Dermis microvascular lymphatic vessel endothelial cell (primary cell): ENCODE measurements at places on chromosomes 7 and 10. TPM values are rescaled to one million over a fixed set of nuclear protein-coding genes. Genes with fewer than 3 reads are reported as not detected.

The CACNB2 gene
- total RNA-seq = under 0.01 TPM in 1 of 2 replicates, not detected in the other

The CNPY1 gene
- total RNA-seq = not detected in 2 replicates

The CCDC3 gene
- 0.13 and 1.5 TPM in 2 replicates for total RNA-seq

The ADARB2 gene
- 0.13 TPM in 1 of 2 replicates, not detected in the other for total RNA-seq

The GIMAP4 gene
- total RNA-seq = 169 and 262 TPM in 2 replicates

The VSTM4 gene
- 0.39 and 3.0 TPM in 2 replicates for total RNA-seq

The ASAH2B gene
- total RNA-seq = 1.0 and 2.8 TPM in 2 replicates

The AKR1C1 gene
- total RNA-seq = 30.8 and 81.5 TPM in 2 replicates

The LRRC61 gene
- 3.7 and 4.8 TPM in 2 replicates for total RNA-seq

The DBF4 gene
- total RNA-seq = 6.8 and 13.2 TPM in 2 replicates

The PRF1 gene
- total RNA-seq = not detected in 2 replicates

The MACC1 gene
- total RNA-seq = not detected in 2 replicates
